ENCODE measurements at places on chromosomes 4 and X. TPM values are rescaled to one million over a fixed set of nuclear protein-coding genes. Genes with fewer than 3 reads are reported as not detected.

The AKAP14 gene
- not detected for total RNA-seq

GRCh38 chrX:131571348-131571747 lies 27.5 kb downstream of the OR13H1 start:
- no peak for DNase-seq

The TAF7L gene
- total RNA-seq, result not detected

GRCh38 chr4:120517966-120518365 lies 404.6 kb downstream of the PRDM5 start:
- no peak for DNase-seq

- no peak for DNase-seq
These were observed 68.6 kb downstream of the CAMK2D start for GRCh38 chr4:113692809-113693411.

DNA sequence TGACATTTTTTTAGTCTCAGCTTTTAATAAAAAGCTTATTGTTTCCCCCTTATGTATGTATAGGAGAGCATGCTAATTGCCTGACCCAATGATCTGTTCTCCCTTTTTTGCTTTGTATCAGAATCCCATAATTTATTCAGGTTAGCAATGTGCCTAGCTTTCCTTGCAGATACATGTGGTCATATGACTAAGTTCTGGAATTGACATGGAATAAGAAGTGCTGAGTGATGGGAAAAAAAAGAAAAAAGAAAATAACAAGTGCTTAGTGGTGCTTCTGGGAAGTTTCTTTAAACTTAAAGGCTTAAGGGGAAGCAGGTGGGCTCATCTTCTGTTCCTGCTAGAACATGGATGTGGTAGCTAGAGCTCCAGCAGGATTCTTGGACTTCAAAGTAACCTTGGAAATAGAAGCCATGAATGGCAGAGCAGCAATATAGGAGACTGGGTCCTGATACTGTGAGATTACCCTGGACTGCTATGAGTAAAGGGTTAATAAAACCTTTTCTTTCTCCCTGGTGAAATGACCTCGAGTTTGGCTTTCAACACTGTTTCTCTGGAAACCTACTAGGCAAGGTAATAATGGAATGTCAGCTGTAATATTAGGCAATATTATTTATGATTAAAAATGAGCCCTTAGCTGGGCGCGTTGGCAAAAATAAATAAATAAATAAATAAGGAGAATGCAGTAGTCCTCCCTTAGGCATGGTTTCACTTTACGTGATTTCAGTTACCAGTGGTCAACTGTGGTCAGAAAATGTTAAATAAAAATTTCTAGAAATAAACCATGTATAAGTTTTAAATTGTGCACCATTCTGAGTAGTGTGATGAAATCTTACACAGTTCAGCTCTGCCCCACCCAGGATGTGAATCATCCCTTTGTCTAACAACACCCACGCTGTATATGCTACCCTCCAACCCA lies 16.7 kb upstream of the RBM41 start:
- no peak for DNase-seq

DNA sequence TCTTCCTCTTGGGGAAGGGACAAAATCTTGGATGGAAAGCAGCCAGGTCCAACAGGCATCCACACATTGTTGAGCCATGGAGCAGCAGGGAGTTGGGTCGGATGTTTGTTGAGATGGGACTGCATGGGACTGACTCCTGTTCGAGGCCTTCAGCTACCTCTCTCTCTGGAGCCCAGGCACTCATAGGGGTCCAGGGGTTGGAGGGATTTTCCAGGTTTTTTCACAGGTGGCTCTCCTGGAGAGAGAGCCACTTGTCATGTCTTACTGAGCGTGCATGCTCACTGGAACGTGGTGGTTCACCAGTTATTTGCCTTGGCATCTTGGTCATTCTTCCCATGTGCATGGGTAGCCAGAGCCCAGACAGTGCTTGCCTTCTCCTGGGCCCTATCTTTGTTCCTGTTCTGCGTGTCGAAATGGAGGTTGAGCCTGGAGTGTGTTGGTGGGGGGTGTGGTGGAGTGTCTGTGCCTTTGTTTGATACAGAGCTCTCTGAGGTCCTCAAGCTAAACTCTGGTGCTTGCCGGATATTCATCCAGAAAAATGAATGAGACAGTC lies 60.6 kb downstream of the NBDY start:
- DNase-seq, result no peak

GRCh38 chrX:45454290-45454689 lies 253.6 kb upstream of the DIPK2B start:
- DNase-seq, result no peak

DNA sequence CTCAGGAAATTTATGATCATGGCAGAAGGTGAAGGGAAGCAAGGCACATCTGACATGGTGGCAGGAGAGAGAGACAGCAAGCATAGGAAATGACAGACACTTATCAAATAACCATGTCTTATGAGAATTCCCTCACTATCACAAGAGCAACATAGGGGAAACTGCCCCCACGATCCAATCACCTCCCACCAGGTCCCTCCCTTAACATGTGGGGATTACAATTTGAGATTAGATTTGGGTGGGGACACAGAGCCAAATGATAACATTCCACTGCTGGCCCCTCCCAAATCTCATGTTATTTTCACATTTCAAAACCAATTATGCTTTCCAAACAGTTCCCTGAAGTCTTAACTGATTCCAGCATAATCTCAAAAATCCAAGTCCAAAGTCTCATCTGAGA lies 8.2 kb upstream of the TMA16 start:
- DNase-seq, result no peak

DNA sequence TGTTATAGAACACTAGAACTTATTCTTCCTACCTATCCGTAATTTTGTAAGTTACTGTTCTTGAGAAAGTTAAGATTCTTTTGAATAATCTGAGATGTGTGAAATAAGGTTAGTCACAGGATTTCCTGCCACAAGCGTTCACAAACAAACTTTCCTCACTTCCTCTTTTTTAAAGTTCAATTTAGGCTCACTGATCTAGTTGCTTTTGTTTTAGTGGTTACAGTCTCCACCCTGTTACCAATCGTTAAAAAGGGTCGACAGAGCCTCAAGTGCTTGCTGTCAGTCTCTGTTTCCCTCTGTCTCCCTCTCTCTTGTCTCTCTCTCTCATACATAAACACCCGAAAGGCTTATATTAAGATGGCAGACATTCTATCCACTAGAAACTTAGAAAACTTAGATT lies 35.9 kb upstream of the STK26 start:
- DNase-seq, result no peak

GRCh38 chr4:51866835-51867234 lies 23.9 kb downstream of the DCUN1D4 start:
- DNase-seq, result no peak

DNA sequence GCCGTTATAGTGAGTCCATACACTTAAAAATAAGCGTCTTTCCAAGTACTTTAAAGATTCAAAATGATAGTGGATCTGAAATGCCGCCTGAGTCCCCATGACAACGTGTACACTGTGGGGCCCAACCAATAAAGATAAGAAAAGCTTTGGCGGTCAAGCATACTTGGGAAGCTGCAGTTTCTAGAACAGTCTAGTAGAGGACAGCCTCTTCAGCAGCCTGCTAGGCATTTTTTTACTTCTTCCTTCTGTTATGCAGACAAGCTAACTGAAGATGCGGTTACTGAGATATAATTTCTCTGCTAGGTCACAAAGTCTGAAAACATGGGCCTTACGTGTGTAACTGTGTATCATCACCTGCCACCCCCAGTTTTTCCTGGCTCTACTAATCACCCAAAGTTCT lies 402 bp upstream of the UPRT start:
- no peak for DNase-seq

DNA sequence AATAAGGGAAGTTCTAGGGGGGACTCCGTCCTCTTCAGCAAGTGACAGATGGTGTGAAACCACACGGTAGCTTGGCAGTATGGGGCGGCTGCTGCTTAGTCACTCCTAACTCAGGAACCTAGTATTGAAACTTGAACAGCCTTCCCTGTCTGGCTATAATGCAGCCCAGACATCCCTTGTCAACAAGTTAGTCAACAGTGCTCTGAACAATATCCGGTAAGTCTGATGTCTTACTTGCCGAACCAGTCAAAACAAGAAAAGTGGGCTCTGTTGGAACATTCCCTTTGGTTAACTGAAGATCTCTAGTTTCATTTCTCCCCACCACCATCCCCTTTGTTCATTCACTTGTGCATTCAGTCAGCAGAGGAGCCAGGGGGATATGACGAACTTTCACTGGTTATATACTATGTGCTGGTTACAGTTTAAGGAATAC lies 18.7 kb upstream of the CXCL13 start:
- DNase-seq, result no peak

The CSN1S1 gene
- not detected for total RNA-seq

DNA sequence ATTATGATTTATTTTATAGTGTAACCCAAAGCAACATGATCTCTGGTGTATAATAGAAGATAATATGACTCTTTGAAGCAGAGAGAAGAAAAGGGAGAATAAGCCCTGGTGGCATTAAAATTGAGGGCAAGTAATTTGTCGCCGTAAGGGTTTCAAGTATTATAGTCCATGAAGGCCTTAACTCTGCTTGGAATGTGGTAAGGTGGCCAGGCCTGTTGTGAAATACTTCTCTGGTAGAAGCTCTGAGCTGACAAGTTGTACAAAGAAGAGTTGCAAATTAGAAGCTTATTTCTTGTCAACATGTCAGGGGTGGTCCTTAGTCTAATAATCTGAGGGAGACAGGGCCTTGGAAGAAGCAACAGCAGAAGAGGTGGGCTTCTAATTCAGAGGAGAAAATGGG lies 151.7 kb upstream of the HHIP start:
- no peak for DNase-seq

The MAGEC3 gene
- not detected for total RNA-seq

GRCh38 chr4:38568768-38569167 lies 95.2 kb upstream of the KLF3 start:
- DNase-seq, result no peak

DNA sequence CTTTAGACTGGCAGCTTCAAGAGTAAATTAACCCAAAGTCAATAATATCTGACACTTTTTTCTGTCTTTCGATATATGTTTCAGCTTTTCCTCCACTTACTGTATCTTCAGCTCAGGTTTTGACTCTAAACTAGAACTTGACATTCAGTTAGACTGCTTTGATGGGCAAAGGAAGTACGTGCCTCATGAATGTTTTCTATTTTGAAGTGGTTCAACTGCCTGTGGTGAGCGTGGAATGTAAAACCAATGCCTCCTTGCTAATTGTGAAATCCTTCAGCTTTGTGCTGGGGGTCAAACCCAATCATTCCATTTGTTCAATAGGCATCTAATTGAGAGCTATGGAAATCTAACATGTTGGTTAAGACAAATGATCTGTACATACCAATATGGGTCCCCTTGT lies 857.0 kb upstream of the HTR2C start:
- no peak for DNase-seq

Data from upper lobe of right lung (tissue), 1 donor.